A549 (cell line): ENCODE measurements at places on chromosomes 4 and X. TPM values are rescaled to one million over a fixed set of nuclear protein-coding genes. Genes with fewer than 3 reads are reported as not detected.
A peak's percentile ranks its signal among the peaks of the same experiment; 100 is the strongest.

- DNase-seq, result no peak
Observed at GRCh38 chr4:115668396-115668795, 555.0 kb upstream of the NDST4 start.

DNA sequence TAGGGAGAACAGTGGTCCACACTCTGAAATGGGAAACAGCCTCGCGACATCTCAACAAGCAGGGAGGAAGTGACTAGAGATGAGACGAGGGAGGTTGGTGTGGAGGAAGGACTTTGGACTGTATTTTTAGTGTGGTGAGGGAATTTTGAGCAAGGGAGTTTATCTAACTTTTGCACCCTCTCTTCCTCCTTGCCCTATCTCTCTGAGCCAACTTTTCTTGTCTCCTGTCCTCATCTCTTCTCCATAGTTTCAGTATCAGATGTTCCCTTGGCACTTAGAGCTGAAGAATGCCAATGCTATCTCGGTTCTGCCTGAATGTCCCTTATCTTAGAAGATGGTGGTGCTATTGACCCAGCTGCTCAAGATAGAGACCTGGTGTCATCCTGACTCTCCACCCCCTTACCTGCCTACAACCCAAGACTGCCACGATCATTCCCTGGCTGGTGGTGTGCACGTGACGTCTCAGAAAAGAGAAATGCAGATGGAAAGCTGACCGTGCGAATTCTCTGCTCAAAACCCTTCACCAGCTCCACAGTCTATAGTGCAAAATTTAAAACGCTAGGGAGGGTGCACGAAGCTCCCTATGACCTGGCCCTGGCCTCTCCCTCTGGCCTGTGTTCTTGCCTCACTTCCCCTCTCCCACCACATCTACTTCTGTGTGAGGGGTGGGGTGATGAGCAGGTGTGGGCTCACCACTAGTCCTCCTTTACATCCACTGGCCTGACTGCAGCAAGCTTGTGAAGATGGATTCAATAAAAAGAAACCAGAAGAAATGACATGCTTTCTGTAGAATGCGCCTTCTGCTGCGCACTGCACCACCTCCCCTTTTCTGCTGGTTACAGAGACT is 20.9 kb downstream of the MPP1 start:
- no peak for DNase-seq

DNA sequence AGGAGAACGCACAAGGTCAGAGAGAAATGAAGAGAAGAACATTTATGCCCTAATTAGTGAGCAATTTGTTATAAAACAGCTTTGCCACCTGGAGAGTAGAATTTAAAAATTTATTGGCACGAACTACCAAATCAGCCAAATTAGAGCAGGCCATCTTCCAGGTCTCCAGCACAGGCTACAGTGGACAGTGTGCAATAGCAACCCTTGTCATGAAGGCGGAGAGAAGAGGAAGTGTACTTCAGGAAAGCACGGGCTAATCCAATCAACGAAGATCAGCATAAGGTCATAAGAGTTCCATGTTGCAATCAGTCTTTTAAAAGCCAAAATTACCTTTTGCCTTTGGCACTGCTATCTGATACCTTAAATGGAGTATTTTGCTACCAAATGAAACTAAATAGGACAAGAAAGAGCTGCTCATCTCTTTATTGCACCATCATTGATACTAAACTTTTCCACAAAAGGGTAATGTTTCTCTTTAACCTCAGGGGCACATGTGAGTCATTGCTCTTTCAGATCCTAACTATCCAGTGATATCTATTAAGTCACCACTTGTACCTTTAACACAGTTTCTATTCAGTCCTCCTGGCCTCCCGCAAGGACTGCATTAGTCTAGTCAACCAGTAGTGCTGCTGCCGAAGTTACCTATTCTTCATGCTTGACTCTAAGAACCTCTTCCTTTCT is 19.9 kb downstream of the ANK2 start:
- DNase-seq, result peak; percentile 2

GRCh38 chr4:57639561-57640382 is 529.6 kb upstream of the IGFBP7 start:
- no peak for DNase-seq

- DNase-seq, result peak; percentile 56
Observed at GRCh38 chrX:10756441-10756840, 136.1 kb upstream of the MID1 start.

- DNase-seq, result no peak
Observed at GRCh38 chrX:13369256-13370030, 49.6 kb upstream of the ATXN3L start.

DNA sequence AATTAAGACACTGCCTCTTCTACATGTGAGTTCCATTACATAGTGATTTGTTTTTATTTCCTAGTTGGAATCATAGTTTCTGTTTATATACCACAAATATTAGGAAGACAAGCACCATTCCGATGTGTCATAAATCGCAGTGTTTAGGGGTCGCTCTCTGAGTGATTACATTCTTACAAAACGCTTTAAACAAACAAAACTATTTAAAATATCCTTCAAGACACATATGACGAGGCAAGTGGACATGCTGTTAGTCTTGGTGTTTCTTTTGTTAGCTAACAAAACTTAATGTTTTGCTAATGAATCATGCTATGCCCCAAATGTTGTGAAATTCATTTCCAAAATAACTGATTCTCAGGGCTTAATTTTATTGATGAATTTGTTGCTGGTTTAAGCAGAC is 1219.3 kb upstream of the PRKX start:
- DNase-seq, result peak; percentile 4

- no peak for DNase-seq
Observed at GRCh38 chr4:175614890-175615289, 197.2 kb downstream of the GPM6A start.

- DNase-seq, result no peak
Observed at GRCh38 chr4:117783716-117784115, 250.6 kb upstream of the NDST3 start.

- DNase-seq, result peak; percentile 40
Observed at GRCh38 chr4:2935762-2936743, 27.2 kb downstream of the NOP14 start.

GRCh38 chr4:119038116-119038841 is 97.4 kb upstream of the MYOZ2 start:
- no peak for DNase-seq

- no peak for DNase-seq
Observed at GRCh38 chr4:156556336-156556735, 415.3 kb downstream of the PDGFC start.

DNA sequence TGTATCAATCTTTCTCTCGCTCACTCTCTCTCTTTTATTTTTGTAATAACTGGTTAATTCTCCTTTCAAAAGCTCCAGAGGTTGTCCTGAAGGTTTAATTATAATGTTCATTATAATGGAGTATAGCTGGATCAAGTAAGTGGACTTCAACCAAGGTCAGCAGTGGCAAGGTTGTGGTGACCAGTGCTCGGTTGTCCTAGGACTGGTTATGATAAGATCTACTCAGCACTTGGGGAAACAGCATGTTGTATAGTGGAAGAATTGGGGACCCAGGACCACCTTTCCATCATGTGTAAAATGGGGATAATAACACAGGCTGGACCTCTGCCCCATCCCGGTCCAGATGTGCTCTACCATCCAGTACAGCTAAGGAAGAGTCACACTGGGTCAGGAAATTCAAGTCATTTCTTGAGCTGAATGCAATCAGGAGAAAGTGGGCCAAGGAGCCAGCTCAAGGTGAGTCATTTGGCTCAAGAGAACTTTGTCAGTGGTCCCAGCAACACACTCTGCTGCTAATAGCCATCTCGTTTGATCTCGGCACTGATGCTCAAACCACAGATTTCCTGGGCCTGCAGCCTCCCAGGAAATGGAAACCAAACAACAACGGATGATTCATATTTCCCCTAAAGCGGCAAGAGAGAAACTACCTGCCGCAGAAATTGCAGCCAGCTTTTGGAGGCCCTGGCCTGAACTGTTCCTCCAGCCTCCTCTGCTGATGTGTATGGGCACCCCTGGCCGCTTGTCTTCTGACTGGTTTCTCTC is 123.6 kb upstream of the RBPJ start:
- DNase-seq, result peak; percentile 6

GRCh38 chrX:31832263-31832662 is 760.4 kb upstream of the FTHL17 start:
- DNase-seq, result no peak

- no peak for DNase-seq
Observed at GRCh38 chrX:123807835-123808416, 51.9 kb upstream of the XIAP start.

GRCh38 chr4:110676241-110676640 is 53.4 kb upstream of the PITX2 start:
- DNase-seq, result no peak

GRCh38 chr4:149911354-149911753 is 95.7 kb upstream of the IQCM start:
- no peak for DNase-seq

DNA sequence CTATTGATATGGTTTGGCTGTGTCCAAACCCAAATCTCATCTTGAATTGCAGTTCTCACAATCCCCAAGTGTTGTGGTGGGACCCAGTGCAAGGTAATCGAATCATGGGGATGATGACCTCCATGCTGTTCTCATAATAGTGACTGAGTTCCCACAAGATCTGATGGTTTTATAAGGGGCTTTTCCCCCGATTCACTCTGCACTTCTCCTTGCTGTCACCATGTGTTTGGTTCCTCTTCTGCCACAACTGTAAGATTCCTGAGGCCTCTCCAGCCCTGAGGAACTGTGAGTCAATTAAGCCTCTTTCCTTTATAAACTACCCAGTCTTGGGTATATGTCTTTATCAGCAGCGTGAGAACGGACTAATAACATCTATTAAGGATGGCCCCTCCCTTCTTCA is 68.8 kb downstream of the FBXW7 start:
- DNase-seq, result no peak

DNA sequence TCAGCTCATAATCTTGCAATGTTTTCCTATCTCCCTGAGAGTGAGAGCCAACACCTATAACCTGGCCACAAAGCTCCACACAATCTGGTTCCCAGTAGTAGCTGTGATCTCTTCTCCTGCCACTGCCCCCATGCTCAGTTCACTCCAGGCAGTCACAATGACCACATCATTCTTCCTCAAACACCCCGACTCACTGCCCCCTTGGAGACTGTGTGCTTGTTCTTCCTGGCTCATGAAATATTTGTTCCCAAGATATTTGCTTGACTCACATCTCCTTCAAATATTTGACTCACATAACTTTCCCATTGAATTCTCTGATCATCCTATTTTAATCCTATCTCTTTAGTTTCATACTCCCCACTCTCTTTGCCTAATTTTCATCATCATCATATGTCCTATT is 173.7 kb downstream of the AREG start:
- peak; percentile 41 for DNase-seq

DNA sequence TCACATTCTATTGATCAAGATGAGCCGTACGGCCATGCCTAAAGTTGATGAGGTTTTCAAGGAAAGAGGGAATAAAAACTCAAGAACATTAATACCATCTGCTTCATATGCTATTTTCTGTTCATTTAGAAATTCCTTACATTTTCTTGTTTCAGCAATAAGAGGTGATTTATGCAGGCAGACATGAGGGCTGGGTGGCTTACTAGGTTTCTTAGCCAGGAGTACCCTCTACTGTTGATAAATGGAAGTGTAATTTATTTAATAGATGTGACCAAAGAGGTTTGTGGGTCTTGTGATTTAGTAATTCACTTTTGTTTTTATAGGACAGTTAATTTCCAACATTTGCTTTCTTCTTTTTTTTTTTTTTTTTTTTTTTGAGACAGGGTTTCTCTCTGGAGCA is 6.4 kb upstream of the SMIM9 start:
- DNase-seq, result peak; percentile 54

GRCh38 chr4:127782275-127783025 is at the start of gene HSPA4L:
Gene HSPA4L (plus strand): TSS chr4:127782322. CDS start chr4:127782551, 229 bp downstream.
- peak; percentile 65 for DNase-seq

- no peak for DNase-seq
Observed at GRCh38 chr4:152206646-152207377, 329.1 kb downstream of the FBXW7 start.

GRCh38 chrX:68757331-68757730 is 71.5 kb upstream of the EFNB1 start:
- no peak for DNase-seq

DNA sequence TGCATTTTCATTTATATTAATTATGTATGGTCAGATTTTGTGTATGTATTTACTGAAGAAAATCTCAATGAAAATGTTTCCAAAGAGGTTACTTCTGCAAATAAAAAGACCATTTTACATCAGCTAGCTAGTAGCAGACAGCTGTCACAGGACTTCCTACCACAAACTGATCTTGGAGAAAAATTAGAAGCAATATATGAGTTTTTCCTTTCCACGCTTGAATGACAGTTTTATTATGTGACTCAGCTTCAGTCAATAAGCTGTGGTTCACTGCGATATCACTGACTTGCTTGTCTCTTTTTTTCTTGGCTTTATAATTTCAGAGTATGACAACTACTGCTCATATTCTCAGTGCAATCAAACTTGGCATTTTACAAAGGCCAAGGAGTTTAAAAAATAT is 787.4 kb upstream of the GALNTL6 start:
- no peak for DNase-seq

DNA sequence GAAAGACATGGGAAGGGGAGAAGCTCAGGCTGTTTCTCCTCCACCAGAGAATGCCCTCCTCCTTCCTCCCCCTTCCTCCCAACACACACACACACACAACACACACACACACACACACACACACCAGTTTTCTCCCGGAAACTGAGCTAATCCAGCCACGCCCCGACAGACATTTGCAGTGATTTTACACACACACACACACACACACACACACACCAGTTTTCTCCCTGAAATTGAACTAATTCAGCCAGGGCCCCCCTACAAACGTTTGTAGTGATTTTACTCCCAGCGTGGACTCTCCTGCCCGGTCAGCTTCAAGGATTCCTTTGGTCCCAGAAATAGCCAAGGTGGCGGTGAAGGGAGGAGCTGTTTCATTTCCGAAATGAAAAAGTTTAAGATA is 32.9 kb upstream of the STX18 start:
- peak; percentile 48 for DNase-seq

DNA sequence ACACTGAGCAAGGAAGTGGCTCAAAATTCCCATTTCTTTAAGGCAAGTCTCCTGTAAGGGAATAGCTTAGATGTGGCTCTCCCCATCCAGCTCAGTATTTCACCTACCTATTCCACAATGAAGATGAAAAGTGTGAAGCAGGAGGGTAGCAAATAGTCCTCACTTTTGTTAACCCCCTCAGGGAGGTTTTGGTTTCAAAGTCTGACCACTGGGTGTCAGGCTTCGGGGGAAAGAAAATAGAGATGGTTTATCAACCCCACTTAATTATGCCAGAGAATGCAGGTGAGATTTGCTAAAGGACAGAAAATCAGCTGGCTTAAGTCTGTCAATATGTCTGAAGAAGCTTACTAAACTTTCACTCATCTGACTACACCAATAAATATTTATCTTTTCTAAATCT is 69.5 kb downstream of the DHX15 start:
- DNase-seq, result peak; percentile 7

The PABPC4L gene
- polyA plus RNA-seq, result 0.35 to 0.59 TPM (median 0.53 TPM) in 3 replicates

The PABPC1L2B gene
- polyA plus RNA-seq, result not detected in 3 replicates

The RHOH gene
- 0.07 to 0.08 TPM in 2 of 3 replicates, not detected in the other for polyA plus RNA-seq

The GRPR gene
- 0.06 to 0.08 TPM in 2 of 3 replicates, not detected in the other for polyA plus RNA-seq

The CLIC2 gene
- 0.20 to 0.32 TPM (median 0.20 TPM) in 3 replicates for polyA plus RNA-seq

The THAP9 gene
- polyA plus RNA-seq, result 1.7 to 2.3 TPM (median 2.3 TPM) in 3 replicates

The SLC6A14 gene
- polyA plus RNA-seq, result not detected in 3 replicates

The HSFX3 gene
- polyA plus RNA-seq, result not detected in 3 replicates

The SPATA4 gene
- 0.18 to 0.29 TPM (median 0.26 TPM) in 3 replicates for polyA plus RNA-seq

The CCKAR gene
- not detected in 3 replicates for polyA plus RNA-seq

The CTAG1B gene
- not detected in 3 replicates for polyA plus RNA-seq

The CCDC110 gene
- 0.03 TPM in 1 of 3 replicates, not detected in the others for polyA plus RNA-seq
